ENCODE measurements at places on chromosomes 12 and 14.

GRCh38 chr12:8446642-8447547 is 8.9 kb upstream of the CLEC6A start:
- DNase-seq = no peak

DNA sequence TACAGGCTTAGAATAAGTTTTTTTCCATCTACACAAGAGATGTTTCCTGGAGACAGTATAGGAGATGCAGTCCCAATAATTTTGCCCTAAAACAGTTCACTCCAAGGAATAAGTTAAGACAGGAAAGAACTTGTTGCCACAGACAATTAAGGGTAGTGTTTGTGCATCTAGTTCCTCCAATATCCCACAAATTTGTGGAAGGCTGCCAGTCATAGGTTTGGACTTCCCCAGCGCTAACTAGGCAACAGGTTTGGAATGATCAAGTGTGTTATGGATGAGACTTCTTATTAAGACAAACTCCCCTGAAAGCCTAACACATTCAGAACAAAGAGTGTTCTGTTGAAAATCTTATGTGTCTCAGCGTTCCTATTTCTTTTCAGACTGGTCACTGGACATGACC is 611.0 kb downstream of the CCER1 start:
- no peak for DNase-seq

- no peak for DNase-seq
These were observed 150.9 kb upstream of the PLEKHG7 start for GRCh38 chr12:92551853-92552397.

DNA sequence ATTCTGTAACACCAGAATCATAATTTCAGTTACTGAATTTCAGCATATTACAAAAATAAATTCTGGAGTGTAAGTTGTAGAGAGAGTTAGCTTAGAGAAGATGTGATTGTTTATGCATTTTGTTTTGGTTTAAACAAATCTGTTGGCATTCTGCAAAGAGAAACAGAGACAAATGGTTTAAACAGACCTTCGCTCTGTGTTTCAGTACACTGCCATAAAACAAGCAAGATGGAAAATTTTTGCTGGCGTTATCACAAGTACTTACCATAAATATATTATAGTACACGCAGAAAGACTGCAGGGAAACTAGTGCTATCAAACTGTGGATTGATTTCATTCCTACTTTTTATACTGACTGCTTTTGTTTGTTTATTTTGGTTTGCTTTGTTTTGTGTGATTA is 850.3 kb upstream of the FOXG1 start:
- no peak for DNase-seq

DNA sequence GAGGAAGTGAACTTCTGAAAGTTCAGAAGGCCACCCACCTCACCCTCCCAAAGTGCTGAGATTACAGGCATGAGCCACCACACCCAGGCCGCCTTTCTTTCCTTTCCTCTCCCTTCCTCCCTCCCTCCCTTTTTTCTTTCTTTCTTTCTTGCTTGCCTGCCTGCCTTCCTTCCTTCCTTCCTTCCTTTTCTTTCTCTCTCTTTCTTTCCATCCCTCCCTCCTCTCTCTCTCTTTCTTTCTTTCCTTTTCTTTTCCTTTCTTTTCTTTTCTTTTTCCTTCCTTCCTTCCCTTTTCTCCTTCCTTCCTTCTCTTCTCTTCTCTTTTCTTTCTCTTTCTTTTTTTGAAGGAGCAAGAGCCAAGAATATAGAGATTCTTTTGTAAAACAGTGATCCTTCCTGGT is 208.3 kb upstream of the HMGA2 start:
- DNase-seq = no peak

DNA sequence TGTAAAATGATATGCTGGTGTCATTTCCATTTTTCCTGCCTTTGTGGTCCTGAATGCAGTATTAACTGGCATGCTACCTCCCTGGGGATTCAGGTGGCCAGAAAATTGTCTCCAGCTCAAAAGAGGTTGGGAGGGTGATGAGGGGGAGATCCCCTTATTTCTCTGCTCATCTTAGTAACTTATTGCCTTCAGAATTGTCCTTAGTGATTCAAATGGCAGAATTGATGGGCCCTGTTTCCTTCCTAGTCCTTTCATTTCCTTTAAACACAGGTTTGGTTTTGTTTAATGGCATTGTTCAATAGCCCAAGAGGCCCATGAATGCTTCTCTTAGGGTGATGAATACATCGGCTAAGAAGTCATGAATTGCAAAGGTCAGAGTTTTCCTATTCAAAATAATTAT is 207.0 kb downstream of the SLC41A2 start:
- DNase-seq = no peak

- no peak for DNase-seq
These were observed 2.4 kb upstream of the MEG3 start for GRCh38 chr14:100823413-100824080.

- no peak for DNase-seq
These were observed 425.2 kb upstream of the MIS18BP1 start for GRCh38 chr14:45678163-45678562.

DNA sequence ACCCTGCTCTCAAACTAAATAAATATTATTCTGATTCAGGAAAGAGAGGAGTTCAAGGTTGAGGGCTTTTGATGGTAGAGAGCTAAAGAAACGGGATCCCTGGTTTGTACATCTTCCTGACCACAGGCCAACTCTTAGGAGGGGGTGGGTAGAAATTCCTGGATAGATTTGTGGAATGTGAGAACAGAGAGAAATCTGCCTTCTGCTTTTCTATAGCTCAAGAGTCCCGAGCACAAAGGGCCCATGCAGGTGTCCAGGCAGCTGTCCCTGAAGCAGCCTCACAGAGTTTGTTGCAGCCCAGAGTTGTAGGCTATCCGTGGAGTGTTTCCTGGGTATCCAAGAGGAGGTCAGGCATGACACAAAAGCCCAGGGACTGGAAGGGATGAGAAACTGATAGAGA is 198.6 kb downstream of the BCAT1 start:
- DNase-seq = no peak

GRCh38 chr12:80860206-80860605 is 77.5 kb downstream of the LIN7A start:
- DNase-seq = no peak

GRCh38 chr12:13288501-13288900 is 92.0 kb downstream of the EMP1 start:
- DNase-seq = no peak

DNA sequence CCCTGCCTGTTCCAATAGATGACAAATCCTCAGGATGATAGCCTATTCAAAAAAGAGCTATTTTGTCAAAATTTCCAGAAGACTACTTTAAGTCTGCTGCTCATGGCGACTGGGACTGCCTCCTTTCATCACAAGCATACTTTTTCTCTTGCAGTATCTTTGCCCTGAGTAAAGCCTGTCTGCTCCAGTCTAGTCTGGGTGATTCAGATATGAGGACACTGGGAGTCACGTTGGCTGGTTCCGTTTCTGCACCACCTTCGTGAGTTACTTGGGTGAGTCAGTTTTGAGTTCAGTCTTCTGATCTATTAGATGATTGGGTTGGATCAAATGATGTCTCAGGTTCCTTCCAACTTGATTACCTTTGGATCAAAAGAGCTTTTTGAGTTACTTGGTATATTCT is 301.3 kb upstream of the STXBP6 start:
- DNase-seq = no peak

- DNase-seq = peak; percentile 73
These were observed 136.6 kb downstream of the MON2 start for GRCh38 chr12:62603061-62603810.

DNA sequence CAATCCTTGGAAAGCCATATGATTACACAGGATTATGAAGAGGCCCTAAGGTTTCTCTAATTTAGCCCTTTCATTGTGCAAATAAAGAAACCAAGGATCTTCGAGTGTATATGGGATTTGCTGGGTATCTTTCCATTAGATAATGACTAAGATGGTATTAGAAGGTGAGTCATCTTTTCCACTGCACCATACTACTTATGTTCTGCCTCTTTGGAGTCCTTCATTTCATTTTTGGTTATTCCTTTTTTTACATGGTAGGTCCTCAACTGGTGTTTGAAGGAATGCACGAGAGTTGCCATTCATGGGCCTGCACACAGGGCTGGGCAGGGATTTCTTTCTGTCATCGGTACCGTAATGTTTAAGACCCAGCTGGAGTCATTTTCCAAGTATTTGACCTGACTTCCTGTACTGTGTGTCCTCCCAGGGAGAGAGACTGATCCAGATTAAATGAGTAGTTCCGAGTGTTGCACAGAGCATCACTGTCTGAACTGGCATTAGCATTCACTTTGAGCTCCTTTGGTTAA is 85.7 kb downstream of the BORCS5 start:
- no peak for DNase-seq

DNA sequence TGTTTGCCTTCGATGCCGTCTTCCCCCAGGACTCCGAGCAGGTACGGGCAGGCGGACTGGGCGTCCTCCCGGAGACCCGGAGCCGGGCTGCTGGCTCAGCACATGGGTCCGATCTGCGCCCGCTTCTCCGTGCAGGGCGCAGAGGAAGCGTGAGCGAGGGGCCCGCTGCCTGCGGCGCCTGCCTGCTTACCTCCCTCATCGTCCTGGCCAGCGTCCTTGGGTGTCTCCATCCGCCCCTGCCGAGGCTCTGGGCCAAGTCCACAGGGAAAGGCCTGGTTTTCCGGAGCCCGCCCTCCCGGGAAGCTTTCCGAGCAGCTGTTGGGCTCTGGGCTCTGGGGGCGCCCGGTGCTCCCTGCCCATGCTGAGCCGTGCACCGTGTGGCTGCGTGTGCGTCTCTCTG is 33.5 kb downstream of the KIF26A start:
- DNase-seq = no peak

GRCh38 chr12:77584860-77585259 is 245.8 kb upstream of the NAV3 start:
- DNase-seq = no peak

DNA sequence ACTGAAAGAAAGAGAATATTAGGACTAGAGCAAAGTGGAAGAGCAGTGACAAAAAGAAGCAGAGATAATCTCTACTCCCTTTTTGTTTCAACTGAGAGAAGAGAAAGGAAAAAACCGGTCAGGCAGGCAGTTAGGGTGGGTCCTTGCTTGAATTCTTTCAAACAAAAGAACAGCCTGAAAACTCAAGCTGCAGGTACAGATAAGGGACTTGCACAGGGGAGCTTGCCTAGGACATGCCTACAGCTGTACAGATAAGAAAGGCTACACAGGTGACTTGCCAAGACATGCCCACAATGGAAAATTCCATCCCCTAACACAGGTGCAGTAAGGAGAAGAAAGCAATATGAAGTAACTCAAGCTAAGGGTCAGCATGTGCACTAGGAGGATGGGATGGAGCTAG is 532.2 kb upstream of the MIS18BP1 start:
- DNase-seq = no peak

GRCh38 chr12:88922816-88923215 is 342.5 kb upstream of the KITLG start:
- no peak for DNase-seq

DNA sequence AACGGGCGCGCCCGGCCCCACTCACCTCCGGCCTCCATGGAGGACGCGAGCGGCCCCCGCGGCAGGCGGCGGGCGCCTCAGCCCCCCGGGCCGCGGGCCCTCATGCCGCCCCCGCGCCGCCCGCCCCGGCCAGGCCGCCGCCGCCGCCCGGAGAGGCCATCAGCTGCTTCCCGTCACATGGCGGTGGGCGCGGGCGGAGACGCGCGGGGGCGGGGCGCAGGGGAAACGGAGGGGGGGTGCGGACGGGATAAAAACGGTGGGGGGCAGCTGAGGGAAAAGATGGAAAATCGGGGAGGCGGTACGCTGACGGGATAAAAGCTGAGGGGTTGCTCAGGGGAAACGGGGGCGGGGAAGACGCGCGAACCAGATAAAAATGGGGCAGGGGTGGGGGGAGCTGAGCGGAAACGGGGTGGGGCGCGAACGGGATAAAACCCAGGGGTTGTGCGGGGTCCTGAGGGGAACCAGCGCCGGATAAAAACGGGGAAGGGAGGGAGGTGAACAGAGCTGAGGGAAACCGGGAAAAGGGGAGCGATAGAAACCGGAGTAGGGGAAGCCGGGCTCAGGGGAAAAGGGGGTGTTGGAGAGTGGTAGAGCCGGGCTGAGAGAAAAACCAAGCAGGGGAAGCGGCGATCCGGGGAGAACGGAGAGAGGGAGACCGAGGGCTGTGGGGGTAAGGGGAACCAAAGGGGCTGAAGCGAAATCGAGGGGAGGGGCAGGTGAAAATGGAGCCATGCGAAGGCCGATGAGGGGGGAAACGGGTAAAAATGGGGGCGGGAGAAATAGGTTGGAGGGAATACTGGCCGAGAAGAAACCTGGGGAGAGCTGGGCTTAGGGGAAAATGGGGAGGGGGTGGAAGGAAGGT is at the start of gene WSB2:
Gene WSB2 (minus strand): TSS at position 169 of the 862 bp plus-strand sequence. CDS start 131 bp downstream, at position 38.
- DNase-seq = peak; percentile 20

GRCh38 chr12:19957308-19958125 is 410.8 kb upstream of the PDE3A start:
- DNase-seq = no peak

DNA sequence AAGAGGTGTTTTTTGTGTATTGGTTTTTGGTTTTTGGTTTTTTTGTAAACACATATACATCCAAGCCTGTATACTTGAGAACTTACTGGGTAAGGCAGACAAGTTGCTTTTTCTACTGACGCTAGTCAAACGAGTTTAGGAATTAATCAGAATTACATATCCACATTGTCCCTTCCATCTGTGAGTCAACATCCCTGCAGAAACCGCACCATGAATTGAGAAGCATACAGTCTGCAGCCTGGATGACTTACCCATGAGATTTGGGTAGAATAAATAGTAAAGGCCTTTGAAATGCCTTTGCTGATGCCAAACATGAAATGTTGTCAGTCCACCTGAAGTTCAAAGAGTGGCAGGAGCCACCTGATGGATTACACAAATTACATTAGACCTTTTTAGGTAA is 21.4 kb upstream of the C12orf42 start:
- DNase-seq = no peak

GRCh38 chr14:96088481-96088880 is 49.3 kb downstream of the C14orf132 start:
- DNase-seq = no peak

- DNase-seq = no peak
These were observed 282.5 kb downstream of the PRKD1 start for GRCh38 chr14:29645117-29645516.

- no peak for DNase-seq
These were observed 11.3 kb downstream of the RTRAF start for GRCh38 chr14:52000696-52001095.

- DNase-seq = no peak
These were observed 1.1 kb downstream of the IGF1 start for GRCh38 chr12:102479099-102479885.

DNA sequence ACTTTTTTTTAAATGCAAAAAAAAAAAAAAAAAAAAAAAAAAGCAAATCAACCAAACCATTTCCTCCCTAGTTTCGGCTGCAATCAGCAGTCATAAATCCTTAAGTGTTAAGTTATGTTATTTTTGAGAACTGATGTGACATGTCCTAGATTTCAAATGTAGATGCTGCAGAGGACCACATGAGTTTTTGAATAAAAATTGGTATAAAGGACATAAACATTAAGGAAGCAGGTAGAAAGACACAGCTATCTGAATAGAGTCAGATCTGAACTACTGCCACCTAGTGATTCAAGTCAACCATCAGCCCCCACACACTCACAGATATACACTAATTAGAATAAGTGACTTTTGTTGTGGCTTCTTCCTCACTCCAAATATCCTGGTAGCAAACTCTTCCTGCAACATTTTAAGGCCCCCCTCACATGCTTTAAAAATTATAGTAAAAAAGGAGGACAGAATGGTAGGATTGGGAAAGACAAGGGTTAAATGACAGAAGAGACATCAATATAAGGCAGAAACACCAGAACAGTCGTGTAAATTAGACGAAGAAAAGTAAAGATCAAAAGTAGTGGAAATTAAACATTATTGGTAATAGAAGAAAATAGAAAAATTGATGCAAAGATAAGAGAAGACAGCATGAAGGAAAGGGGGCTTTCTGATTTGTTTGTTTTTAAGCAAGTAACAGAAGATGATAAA is 394.5 kb upstream of the ATP2B1 start:
- no peak for DNase-seq

- no peak for DNase-seq
These were observed 332.6 kb downstream of the NOVA1 start for GRCh38 chr14:26265170-26265685.
